Activated T-helper 1 cell treated with Interleukin-2 at 50 U/mL for 16 hours (primary cell): ENCODE measurements at places on chromosomes 6 and 20.

DNA sequence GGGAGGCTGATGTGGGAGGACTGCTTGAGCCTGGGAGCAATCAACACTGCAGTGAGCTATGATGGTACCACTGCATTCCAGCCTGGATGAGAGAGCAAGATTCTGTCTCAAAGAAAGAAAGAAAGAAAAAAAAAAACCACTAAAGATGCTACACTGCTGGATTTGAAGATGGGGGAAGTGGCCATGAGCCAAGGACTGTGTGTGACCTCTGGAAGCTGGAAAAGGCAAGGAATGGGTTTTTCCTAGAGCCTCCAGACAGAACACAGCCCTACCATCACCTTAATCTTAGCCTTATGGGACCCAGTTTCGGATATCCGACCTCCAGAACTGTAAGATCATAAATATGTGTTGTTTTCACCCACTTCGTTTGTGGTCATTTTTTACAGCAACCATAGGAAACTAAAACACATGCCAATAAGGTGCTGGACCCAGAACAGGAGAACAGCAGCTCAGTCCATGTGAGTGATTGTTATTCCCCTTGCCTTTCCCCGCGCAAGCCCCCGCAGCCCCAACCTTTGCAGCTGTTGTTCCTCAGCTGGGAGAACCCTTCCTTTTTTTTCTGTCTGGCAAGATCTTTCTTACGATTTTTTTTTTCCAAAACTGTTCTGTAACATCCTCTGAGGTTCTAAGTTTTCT, 11.1 kb upstream of the VAPB start:
- no peak for DNase-seq

DNA sequence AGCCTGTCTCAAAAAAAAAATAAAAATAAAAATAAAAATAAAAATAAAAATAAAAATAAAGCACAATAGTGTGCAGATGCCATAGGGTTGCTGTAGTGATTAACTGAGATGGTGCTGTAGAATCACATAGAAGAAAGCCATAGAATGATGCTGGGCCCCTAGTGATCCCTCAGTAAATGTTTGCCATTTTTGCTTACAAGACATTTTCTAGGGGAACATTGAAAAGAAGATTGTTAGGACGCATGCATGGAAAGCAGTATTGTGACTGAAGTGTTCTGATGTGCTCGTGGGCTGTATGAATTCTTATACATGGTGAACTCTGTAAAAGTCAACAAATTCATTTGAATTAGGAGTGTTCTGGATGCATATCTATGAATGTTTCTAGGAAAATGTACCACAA, 22.0 kb upstream of the SAMD3 start:
- DNase-seq, result no peak

- no peak for DNase-seq
These were observed 38.9 kb downstream of the BICRAL start for GRCh38 chr6:42820512-42821340.

DNA sequence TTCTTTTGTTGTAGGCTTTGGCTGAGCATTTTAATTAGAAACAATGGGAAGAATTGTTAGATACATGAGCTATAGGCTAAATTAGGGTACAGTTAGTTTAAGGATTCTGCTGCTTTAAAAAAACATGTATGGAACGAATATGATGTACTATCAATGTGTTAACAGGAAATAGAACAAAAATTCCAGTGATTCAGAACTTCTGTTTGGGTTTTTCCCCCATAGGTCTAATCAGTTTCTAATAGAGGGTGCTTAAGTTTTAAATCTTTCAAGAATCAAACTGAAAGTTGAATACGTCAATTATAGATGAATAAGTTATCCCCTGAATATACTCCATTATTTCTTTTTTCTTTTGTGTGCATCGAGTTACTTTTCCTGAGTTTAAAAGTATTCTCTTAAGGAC, 1.9 kb downstream of the TAB2 start:
- no peak for DNase-seq

GRCh38 chr6:20044883-20045282, 167.4 kb downstream of the MBOAT1 start:
- DNase-seq, result no peak

DNA sequence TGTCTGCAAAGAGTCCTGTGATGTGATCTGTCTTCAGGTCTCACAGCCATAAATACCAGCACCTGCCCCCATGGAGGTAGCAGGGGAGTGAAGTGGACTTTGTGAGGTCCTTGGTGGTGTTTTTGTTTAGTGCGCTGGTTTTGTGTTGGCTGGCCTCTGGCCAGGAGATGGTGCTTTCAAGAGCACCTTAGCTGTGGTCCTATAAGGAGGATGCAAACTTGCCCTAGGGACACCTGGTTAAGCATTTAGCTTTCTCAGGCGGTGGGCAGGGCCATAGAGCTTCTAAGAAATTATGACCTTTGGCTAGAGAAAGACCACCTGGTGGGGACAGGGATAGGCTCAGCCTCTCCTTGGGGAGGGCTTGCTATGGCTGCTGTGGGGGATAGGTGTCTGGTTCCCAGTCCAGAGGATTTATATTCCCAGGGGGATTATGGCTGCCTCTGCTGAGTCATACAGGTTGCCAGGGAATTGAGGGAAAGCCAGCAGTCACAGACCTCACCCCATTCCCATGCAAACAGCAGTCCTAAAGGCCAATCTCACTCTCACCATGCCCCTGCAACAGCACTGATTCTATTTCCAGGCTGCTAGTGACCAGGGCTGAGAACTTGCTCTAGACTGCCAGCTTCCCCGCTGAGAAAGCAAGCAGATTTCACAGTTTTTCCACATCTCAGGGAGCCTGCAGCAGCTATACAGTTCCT, 259.3 kb downstream of the TFAP2B start:
- no peak for DNase-seq

- no peak for DNase-seq
These were observed 66.3 kb upstream of the FBXL4 start for GRCh38 chr6:99014061-99014460.

- DNase-seq, result no peak
These were observed 1.4 kb downstream of the PCED1A start for GRCh38 chr20:2838847-2839671.
